Posterior cingulate gyrus (tissue), 11 donors: ENCODE measurements at places on chromosomes 3 and 15.

DNA sequence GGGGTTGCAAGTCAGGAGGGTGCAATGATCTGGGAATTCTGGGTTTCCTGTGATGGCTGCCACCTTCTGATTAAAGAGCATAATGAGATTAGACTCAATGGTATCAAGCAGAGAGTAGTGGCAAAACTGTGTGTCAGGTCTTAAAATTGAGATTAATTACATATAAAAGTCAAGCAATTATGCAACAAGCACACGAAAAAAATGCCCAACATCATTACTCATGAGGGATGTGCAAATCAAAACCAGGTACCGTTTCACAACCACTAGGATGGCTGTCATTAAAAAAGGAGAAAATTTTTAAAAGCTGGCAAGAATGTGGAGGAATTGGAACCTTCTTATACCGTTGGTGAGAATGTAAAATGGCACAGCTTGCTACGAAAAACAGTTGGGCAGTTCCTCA, 205.0 kb downstream of the OSBPL10 start:
- DNase-seq: no peak

- DNase-seq: no peak
Measured at GRCh38 chr3:140911822-140912221, 29.8 kb upstream of the SLC25A36 start.

DNA sequence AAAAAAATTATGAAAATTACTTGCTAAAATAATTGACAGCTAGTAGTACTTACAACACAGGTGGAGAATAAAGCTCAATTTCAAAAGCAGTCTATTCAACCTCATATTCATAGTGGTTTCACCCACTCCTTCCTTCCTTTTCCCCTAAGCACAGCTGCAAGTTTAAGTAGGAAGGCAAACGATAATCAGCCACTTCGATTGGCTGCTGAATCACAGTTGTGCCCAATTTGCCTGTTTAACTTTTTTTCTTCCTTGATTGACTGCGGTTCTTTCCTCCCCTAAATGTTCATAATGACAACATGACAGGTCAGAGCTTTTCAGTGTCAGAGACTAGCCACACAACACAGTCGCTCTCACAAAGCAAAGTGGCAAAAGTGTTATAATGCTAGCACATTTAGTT, 468.0 kb upstream of the GBE1 start:
- no peak for DNase-seq

- no peak for DNase-seq
Measured at GRCh38 chr3:50708620-50709019, 33.9 kb downstream of the DOCK3 start.

DNA sequence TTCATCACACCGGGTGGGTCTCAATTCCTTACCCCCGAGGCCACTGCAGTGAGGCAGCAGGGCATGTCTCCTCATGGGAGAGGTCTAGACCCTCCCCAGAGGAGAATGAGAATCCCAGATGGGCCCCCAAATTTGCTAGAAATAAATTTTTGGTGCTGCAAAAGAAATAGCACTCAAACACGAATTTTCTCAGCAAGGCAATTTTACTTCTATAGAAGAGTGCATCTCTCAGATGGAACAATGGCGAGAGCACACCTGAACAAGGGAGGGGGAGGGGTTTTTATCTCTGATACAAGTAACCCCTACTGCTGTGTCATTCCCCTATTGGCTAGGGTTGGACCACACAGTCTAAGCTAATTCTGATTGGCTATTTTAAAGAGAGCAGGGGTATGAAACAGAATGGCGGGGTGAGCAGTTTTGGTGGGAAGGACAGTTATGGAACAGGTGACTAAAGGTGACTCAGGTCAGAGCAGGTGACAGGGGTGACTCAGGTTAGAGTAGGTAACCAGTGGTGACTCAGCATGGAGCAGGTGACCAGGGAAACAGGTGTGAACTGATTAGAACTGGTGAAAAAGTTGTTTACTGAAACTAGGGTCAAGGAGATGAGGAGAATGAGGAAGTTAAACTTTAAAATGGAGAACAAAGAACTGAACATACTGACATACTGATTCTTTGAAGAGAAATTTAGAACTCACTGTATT, 93.0 kb upstream of the WNT7A start:
- DNase-seq: no peak
